ENCODE measurements at places on chromosomes 4 and X.

DNA sequence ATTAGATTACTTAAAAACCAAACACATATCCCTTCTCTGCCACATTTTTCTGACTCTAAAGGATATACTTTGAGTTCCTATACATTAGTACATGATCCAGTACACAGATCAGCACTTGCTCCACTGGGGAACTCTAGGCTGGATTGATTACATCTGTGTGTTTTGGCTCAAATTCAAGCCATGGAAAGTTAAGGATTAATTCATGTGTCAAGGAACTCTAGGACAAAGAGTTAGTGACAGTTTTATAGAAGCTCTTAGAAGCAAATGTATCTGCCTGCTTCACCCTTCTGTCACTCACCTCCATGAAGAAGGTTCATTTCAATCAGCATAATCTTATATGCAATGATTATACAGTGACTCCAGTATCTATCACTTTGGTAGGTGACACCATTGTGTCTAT is 43.2 kb downstream of the SCFD2 start:
- DNase-seq, result no peak

DNA sequence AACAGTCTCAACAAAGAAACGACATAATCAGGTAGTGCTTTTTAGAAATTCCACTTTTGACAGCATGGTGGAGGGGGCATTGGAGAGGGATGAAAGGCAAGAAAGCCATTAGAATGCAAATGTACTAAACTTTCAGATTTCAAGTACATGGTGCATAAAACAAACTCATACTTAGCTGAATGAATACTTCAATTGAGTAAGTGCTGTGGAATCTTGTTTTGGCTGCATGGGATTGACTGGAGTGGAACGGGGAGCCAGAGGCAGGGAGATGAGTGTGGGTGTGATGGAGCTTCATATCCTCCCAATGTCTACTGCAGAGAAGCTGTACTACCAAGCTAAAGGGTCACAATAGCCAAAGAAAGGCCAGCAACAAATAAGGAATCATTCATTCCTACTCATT is 52.4 kb downstream of the USP46 start:
- no peak for DNase-seq

GRCh38 chr4:3392321-3392720 is 49.4 kb upstream of the HGFAC start:
- DNase-seq, result no peak

GRCh38 chr4:8702020-8702495 is 109.5 kb downstream of the CPZ start:
- DNase-seq, result no peak

- DNase-seq, result no peak
Measured at GRCh38 chrX:78314561-78314960, 12.8 kb downstream of the CYSLTR1 start.

DNA sequence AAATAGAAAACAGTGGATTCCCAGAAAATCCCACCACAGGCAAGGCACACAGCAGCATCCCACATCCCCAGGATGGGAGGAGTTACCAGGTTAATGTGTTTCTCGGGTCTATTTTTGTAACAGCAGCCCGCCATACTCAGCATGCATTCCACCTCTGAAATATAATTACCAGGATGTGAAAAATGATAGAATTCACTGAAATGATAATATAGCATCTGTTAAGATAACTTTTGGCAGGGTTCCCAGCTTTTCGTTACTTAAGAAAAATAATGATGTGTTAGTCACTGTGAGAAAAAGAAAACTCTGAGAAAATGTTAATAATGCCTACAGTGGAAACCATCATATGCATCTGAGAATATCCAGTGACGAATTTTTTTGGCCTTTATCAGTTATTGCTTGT is 87.1 kb downstream of the VCX2 start:
- no peak for DNase-seq

- no peak for DNase-seq
Measured at GRCh38 chrX:2572740-2573139, 72.0 kb upstream of the DHRSX start.

DNA sequence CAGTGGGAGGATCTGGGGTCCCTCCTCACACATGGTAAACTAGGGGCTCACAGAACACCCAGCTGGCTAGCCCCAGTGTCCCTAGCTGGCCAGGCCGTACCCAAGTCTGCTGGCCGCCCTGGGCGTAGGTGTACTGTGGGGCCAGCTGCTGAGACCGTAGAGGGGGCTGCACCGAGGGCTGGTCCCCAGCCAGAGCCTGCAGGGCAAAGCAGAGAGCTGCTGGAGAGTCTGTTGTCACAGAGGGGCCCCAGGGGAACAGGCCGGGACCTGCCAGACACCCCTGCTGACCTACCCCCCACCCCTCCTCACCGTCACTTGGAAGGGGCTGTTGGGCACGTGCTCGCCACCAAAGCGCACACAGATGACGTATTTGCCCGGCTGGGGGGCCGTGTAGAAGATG is 19.9 kb downstream of the FLNA start:
- no peak for DNase-seq

Measured in iPS DF 6.9 (cell line).